ENCODE measurements at places on chromosomes 4 and X.

GRCh38 chrX:134773041-134773440 is 114.8 kb upstream of the PLAC1 start:
- DNase-seq = no peak

- DNase-seq = peak; percentile 50
These were observed 930 bp downstream of the ZNF718 start for GRCh38 chr4:125091-125771.

- no peak for DNase-seq
These were observed 202.3 kb upstream of the CENPE start for GRCh38 chr4:103400405-103400804.

GRCh38 chr4:113077575-113077974 is 28.1 kb downstream of the ANK2 start:
- no peak for DNase-seq

DNA sequence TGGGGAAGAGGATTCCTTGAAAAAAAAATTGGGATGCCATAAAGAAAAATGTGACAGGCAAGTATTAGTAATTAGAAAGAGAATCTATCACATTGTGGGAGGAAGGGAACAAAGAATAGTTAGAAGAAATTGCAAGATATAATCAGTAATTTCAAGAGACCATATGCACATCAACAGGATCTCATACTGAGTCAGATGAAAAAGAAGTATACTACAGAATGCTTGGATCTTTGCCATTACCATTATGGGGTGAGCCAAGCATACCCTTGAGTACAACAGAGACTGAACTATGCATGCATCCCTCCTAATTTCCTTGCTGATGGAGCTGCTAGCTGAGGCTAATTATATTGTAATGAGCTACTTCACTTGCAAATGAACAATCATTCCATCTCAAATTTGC is 287.6 kb downstream of the PAPSS1 start:
- DNase-seq = no peak

DNA sequence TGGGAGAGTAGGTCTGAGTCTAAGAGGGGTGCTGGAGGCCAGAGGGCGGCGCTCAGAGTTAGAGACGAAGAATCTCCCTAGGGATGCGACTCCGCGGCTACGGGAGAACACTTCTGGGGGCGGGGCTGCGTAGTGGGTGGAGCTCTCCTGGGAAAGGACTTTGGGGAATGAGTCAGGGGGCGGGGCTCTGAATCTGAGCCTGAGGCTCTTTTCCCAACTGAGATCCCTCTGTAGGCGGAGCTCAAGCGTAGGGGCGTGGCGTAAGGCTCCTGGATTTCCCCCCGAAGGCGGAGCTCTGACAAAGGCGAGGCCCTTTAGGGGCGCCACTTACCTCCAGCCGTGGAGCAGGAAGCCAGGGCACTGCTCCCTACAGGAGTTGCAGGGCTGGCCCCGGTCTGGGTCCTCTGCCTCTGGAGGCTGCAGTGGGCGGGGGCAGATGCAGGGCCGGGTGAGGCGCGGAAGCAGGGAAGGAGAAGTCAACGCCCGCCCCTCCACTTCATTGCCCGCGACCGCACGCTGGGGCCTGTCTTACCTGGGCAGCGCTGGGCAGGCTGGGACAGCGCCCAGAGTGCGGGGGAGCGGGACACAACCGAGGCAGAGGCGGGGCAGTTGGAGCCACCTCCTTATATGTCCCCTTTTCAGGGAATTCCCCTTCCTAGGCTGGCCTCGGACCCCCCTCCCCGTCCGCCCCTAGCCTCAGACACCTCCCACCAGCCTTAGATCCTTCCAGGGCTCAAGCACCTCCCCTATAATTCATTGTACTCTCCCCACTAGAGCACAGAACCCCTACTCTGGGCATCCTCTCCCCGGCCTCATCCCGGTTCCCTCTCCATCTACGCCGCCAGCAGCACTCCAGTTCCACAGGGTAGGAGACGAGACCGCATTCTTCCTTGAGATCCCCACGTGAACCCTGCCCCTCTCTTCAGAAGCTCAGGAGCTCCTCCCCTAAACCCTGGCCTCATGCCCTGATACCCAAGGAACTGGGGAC is 1.6 kb downstream of the PRICKLE3 start:
- DNase-seq = peak; percentile 57

- DNase-seq = no peak
These were observed 293.4 kb upstream of the BOD1L1 start for GRCh38 chr4:13920901-13921300.

GRCh38 chrX:32408389-32408788 is 803.0 kb downstream of the DMD start:
- no peak for DNase-seq

- no peak for DNase-seq
These were observed 446.4 kb downstream of the RPA4 start for GRCh38 chrX:97330151-97330550.

GRCh38 chr4:81214144-81214880 is 710 bp downstream of the PRKG2 start:
- DNase-seq = peak; percentile 38

DNA sequence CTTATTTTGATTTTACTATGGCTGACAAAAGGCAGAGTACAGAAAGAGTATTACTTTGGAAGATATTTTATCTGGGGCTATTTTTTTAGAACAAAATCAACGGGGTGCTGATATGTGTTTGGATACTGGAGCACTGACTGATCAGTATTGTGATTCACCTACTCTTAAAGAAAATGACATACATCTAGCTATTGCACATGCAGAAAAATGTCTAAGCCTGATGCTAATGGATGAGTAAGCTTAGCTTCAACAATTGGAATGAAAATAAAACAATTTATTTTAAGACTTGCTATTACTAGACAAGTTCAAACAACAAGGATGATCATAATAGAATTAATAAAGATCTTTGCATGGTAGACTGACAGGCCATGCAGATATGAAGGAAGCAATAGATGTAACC is 262.0 kb downstream of the PPP1R2C start:
- no peak for DNase-seq

- no peak for DNase-seq
These were observed 2.2 kb downstream of the NKX6-1 start for GRCh38 chr4:84496706-84497503.

- no peak for DNase-seq
These were observed 11.8 kb upstream of the KLHL8 start for GRCh38 chr4:87232216-87232615.
